NCI-H1105 (cell line): ENCODE measurements at places on chromosomes 13 and 19.

GRCh38 chr19:51079481-51080110 is 3.1 kb downstream of the KLK14 start:
- DNase-seq = peak; percentile 50

- peak; percentile 69 for DNase-seq
These were observed at the start of gene DPF1 for GRCh38 chr19:38224014-38224862. Gene DPF1 (minus strand): TSS chr19:38224222. CDS start chr19:38224142, 80 bp downstream.

DNA sequence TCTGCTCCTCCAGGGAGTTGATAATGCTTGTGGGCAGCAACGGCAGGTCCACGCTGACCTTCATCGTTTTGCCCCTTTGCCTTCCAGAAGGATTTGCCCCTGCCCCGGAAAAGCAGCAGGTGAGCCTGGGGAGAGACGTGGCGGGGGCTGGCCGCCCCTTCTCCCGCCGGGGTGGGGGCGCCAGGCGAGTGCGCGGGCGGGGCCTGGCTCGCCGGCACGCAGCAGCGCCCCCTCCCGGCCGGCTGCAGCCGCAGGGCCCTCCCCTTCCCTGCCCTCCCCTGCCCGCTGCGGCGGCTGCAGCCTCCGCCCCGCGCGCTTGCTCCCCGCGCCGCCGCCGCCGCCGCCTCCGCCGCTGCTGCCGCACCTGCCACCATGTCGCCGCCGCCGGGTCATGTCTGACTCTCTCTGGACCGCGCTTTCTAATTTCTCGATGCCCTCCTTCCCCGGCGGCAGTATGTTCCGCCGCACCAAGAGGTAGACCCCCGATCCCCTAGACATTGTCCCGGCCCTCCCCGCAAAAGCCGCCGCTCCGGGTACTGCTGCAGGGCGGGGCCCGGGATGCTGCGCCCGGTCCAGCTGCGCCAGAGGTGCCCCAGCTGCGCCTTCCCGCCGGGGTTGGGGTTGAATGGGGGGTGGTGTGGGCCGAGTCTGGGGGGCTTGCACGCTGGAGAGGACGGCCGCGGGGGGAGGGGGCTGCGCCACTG is at the start of gene MAST1:
MAST1 (plus strand) TSS at position 334 of the 704 bp plus-strand sequence; CDS start at position 392, 58 bp downstream.
- peak; percentile 65 for DNase-seq

- no peak for DNase-seq
These were observed 3.5 kb downstream of the COPE start for GRCh38 chr19:18915639-18916038.

- no peak for DNase-seq
These were observed 241.3 kb downstream of the DACH1 start for GRCh38 chr13:71625694-71626093.

- DNase-seq = no peak
These were observed 194.4 kb downstream of the GGACT start for GRCh38 chr13:100394005-100394695.

GRCh38 chr13:76921516-76921915 is 26.8 kb upstream of the ACOD1 start:
- no peak for DNase-seq

DNA sequence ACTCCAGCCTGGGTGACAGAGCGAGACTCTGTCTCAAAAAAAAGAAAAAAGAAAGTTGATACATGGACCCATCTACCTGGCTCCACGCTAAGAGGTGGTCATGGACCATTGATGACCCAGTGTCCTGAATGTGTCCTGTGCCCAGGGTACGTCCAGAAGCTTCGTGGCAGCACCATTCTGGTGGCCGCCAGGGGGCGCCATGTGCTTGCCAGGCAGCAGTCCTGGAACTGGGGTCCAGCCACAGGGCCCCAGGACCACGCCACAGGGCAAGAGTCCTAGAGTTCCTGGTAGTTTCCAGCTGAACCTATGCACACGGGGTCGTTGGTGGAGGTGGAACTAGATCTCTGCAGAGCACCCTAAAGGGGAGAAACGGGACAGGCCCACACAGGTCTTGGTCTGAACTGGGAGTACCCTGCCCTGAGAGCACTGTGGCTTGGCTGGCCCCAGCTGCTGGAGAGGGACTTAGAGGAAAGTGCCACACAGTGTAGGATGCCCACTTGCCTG is 19.9 kb upstream of the FBXO27 start:
- DNase-seq = no peak

DNA sequence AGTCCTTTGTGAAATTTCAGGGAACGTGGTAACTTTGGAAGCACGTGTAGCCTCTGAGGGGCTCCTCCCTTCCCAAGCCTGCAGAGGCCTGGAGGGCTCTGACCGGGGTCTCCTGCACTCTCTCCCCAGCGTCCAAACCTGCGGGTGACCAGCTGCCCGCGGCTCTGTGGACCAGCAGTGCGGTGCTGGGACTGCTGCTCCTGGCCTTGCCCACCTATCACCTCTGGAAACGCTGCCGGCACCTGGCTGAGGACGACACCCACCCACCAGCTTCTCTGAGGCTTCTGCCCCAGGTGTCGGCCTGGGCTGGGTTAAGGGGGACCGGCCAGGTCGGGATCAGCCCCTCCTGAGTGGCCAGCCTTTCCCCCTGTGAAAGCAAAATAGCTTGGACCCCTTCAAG is 2.7 kb upstream of the TPGS1 start:
- DNase-seq = no peak

GRCh38 chr13:27607125-27607524 is 13.2 kb downstream of the LNX2 start:
- DNase-seq = no peak

DNA sequence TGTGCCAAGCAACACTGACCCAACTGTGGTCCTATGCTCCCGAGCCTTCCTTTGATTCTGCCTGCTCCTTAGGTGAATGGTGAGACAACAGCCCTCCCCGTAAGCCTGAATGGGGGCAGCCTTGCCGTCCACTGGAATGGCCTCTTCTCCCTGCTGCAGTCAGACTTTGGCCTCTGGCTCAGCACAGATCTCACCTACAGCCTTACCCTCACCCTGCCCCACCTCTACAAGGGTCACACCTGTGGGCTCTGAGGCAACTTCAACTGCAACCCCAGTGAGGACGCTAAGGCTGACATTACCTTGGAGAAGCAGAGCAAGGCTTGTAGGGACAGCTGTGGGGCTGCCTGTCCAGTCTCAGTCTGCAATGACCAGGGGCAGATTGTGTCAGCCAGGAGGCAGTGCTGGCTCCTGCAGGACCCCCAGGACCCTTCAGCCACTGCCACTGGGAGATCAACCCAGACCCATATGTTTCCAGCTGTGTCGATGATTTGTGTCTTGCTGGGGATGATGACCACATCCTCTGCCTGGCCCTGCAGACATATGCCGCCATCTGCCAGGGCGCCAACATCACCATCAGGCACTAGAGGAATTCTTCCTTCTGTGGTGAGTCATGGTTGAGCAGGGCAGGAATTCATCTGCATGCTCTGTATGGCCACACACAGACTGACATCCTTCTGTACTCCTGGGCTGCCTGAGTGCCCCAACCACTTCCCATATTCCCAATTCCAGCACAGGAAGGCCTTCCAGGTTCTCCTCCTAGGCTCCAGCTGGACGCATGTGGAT is 27.3 kb upstream of the FXYD3 start:
- DNase-seq = no peak

GRCh38 chr19:15264061-15264932 is 32.0 kb upstream of the EPHX3 start:
- peak; percentile 14 for DNase-seq

- DNase-seq = no peak
These were observed 23.4 kb downstream of the ZDHHC20 start for GRCh38 chr13:21435687-21436151.

DNA sequence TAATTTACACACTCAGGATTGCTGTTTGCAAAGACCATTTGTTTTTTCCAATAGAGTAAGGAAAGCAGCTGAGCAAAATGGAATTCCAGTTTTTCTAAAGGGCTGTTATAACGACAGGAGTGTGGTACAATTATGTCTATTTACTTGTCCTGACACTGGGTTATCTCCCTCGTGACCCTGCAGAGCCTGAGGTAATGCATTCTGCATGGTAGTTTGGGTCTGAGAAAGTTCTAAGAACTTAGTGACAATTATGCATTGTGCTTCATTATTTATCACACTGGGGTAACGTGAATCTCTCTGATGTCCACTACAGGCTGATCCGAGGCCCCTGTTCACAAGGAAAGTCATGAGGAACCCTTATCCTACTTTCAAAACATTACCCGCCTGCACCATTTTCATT is 50.7 kb upstream of the EDNRB start:
- no peak for DNase-seq

DNA sequence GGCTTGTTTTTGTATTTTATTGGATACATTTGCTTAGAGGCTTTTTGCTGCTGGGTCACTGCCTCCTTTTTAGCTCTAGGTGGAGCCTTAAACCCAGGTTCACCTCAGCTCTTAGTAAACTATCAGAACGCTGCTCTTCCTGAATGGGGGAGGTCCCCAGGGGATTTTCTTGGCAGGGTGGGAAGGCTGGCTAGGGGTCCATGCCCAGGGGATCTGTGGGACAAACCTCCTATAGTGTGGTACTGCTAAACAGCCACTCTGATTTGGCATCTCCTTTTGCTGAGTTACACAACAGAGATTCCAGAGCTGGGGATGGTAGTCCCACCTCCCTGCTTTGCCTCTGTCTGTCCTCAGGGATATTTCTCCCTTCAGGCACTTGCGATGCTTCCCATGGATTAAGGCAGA is 204.9 kb downstream of the ZIC5 start:
- no peak for DNase-seq

- DNase-seq = no peak
These were observed 27.8 kb downstream of the ARID3A start for GRCh38 chr19:953445-954271.

DNA sequence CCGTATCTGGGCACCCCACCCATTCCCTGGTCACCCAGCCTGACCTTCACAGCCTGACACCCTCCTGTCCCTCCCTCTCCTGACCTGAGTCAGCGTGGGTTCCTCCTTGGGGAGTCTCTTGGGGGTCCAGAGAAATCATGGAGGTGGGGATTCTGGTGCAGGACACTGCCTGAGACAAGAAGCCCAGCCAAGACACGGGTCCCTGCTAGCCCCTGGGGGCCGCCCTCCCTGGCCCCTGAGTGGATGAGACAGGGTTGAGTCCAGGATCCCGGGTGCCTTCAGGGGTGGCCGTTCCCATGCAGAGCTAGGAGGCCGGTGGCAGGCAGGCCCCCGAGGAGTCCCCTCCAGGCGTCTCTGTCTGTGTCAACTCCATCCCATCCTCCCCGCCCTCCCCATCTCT is 1.6 kb downstream of the MAP2K7 start:
- DNase-seq = no peak

- no peak for DNase-seq
These were observed 15.2 kb upstream of the MTIF3 start for GRCh38 chr13:27465611-27466010.

DNA sequence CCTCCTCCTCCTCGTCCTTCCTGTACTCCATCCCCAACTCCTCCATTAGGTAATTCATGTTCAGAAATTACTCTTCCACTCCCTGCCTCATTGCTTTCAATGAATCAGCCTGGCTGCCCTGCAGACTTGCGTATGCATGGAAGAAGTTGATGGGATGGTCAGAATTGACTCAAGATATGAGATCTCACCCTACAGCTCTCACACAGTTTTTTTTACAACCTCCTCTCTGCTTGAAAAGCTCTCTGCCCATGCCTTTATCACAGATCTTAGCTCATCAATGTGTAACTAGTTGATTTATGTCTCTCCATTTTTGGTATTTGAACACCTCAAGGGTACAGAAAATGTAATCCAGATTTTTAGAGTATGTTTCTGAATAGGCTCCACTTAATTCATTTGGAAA is 506.9 kb downstream of the TBC1D4 start:
- DNase-seq = no peak

- no peak for DNase-seq
These were observed 101.1 kb downstream of the EDNRB start for GRCh38 chr13:77817521-77817920.

DNA sequence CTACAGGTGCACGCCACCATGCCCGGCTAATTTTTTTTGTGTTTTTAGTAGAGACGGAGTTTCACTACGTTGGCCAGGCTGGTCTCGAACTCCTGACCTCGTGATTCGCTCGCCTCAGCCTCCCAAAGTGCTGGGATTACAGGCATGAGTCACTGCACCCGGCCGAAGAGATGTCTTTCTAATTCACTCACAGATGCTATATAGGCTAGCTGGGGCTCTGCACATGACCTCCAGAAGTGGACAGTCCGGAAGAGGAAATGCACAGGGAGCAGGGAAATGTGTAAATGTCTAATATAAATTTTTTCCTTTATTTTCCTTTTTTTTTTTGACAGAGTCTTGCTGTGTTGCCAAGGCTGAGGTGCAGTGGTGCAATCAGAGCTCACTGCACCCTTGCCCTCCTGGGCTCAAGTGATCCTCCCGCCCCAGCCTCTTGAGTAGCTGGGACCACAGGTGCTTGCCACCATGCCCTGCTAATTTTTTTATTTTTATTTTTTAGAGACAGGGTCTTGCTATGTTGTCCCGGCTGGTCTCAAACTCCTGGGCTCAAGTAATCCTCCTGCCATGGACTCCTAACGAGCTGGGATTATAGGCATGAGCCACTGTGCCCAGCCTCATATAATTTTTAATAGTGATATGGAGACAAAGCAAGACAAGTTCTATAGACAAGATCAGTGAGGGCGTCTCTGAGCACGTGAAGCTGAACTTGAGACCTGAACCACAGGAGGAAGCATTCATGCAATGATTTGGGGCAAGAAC is 8.4 kb downstream of the GIPC1 start:
- DNase-seq = no peak

DNA sequence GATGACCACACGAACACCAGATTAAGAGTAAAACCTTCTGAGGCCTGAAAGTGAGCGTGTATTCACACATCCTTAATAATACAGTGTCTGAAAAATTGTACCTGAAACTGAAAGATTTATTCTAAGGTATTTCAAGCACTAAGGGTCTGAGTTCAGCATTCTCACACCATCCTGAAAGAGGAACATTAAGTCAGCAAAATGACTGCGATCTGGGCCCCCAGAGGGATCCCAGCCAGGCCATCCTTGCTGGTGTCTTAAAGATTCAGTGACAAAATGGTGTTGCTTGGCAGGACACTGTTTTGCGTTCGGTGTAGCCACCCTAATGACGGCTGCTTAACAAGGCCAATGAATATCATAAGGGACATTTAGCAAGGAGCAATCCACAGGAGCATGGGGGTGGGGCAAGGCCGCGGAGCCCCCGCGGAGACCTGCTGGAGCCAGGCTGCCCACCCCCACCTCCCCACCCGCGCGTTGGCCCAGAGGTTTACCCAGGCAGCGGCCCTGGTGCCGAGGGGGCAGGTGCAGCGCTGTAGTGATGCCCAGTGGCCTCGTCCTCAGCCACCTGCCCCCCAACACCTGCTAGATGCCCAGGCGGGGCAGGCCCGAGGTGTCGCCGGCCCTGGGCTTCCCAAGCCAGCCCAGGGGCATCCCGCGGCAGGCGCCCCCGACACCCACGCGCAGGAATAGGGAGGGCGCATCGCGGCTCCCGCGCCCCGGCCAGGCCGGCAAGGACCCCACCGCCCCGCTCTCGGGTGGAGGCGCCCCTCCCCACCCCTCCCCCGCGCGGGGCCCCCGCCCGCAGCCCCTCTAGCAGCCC is 742 bp downstream of the NALCN start:
- DNase-seq = no peak

- no peak for DNase-seq
These were observed 31.6 kb downstream of the CCNE1 start for GRCh38 chr19:29843180-29844051.

GRCh38 chr13:110218581-110219201 is 88.3 kb downstream of the COL4A1 start:
- DNase-seq = no peak

- no peak for DNase-seq
These were observed at the start of gene CALM3 for GRCh38 chr19:46601318-46602224. Gene CALM3 (plus strand): TSS chr19:46601330. CDS start chr19:46601435, 105 bp downstream.
